ENCODE measurements at places on chromosomes 13 and 19.

DNA sequence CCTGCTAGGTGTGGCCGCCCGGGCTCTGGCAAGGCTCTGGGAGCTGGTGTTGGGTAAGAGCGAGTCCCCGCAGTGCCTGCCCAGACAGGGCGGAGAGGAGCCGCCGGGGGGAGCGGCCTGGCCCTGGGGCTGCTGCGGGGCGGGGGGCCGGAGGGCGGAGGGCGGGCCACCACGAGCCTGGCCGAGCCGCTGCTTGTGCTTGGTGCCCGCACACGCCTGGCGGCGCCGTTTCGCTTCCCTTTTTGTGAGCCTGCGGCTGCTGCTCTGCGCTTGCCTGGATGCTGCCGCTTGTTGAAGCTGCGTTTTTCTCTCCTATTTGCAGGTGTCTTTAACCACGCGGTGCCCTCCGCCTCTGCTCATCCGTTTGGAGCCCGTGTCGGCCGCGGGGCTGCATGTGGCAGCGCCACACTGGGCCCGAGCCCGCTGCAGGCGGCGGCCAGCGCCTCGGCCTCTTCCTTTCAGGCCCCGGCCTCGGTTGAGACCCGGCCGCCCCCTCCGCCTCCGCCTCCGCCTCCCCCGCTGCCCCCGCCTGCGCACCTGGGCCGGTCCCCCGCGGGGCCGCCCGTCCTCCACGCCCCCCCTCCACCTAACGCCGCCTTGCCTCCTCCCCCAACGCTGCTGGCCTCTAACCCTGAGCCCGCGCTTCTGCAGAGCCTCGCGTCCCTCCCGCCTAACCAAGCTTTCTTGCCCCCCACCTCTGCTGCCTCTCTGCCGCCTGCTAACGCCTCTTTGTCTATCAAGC, 8.5 kb downstream of the PLEKHJ1 start:
- DNase-seq, result no peak

GRCh38 chr19:56976995-56977906, 136.7 kb upstream of the PEG3 start:
- no peak for DNase-seq

GRCh38 chr13:26500618-26501320, 56.7 kb upstream of the WASF3 start:
- DNase-seq, result no peak

GRCh38 chr13:45522571-45522970, 57.8 kb downstream of the COG3 start:
- DNase-seq, result no peak

- DNase-seq, result no peak
These were observed 103.1 kb upstream of the UBL3 start for GRCh38 chr13:29953542-29953941.
